Right ventricle myocardium inferior (tissue), 1 donor: ENCODE measurements at places on chromosomes 13 and 19. TPM values are rescaled to one million over a fixed set of nuclear protein-coding genes. Genes with fewer than 3 reads are reported as not detected.

Gene SIGLEC12
- 0.19 TPM for total RNA-seq

DNA sequence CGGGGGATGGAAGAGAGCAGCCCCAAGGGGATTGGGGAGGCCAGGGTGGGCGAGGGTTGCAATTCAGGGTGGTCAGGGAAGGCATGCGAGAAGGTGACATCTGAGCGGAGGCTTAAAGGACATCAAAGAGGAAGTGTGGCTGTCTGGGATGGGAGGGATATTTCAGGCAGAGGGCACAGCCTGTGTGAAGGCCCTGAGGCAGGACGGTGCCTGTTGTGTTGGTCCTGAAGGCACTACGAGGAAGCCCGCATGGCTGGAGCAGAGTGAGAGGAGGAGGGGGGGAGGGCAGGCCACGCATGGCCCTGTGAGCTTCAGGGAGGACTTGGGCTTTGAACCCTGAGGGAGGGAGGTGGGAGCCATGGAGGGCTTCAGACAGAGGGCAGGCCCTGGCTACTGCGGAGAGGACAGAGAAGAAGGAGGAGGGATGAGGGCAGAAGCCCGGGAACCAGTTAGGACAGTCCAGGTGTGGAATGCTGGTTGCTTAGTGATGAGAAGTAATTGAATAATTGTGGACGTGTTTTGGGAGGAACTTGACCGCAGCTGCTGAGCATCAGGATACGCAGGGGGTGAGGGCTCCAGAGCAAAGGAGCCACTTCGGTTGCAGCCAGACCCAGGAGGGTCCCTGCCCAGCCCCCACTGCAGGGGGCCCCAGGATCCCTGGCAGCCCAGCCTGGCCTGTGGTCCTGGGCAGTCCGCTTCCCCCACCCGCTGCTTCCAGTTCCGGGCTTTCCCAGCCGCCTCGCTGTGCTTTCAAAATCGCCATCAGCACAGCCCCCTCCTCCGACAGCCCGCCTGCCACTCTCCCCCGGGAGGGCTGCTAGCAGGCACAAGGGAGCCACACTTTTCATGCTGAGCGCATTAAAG, 6.2 kb downstream of the TLE6 start:
- peak; percentile 82 for DNase-seq

DNA sequence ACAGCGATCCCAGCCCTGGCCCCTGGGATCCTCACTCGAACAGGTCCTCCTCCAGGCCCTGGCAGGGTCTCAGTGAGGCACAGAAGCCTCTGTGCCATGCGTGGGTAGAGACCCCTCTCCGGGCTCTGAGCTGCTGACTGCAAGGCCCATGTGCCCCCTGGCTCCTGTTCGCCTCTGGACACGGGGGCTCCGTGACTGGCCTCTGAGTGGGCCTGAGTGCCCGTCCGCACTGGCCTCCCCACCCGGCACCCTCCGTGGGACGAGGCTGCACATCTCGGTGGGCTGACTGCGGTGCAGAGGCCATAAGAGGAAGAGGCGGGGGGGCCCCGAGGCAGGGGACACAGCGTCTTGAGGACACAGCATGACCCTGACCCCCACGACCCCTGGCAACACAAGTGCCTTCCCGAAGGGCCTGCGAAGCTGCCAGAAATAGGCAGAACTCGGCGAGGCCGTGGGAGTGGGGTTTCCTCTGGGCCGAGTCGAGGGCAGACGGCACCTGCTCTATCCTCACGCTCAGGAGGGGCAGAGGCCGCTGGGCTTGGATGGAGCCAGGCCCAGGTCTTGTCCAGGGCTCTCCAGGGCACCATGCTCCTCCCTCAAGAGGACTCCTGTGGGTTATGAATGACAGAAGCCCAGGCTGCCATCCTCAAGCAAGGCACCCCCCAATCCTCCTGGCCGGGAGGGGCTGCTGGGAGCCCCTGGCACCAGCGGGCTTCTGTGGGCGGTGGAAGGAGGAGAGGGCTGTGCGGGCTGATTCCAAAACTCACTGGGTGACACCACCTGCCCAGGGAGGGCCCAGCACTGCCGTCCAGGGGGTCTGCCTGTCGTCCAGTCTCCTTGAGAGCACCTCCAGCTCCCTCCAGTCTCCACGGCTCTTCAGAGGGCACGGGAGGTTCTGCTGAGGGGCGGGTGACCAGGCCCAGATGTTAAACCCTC, 52.6 kb downstream of the RASA3 start:
- DNase-seq, result peak; percentile 59

DNA sequence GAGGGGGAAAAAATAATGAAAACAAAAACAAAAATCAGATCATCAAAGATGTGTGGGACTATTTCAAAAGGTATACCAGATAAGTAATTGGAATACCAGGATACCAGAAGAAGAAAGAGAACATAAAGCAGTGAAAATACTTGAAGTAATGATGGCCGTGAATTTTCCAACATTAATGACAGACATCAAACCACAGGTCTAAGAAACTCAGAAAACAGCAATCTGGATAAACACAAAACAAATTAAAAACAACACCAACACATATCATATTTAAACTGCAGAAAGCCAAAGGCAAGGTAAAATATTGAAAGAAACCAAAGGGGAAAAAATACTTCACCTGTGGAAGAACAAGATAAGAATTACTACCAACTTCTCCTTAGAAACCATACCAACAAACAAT, 24.2 kb upstream of the UFM1 start:
- no peak for DNase-seq

Gene SIGLEC5
- not detected for total RNA-seq

Gene MYO1F
- total RNA-seq, result 9.3 TPM

Gene PRR36
- not detected for total RNA-seq

- no peak for DNase-seq
Measured at GRCh38 chr13:94674609-94675348, 37.6 kb downstream of the SOX21 start.

GRCh38 chr19:8252922-8253589, 43.9 kb downstream of the CERS4 start:
- DNase-seq, result peak; percentile 90

GRCh38 chr19:42459926-42460325, 17.2 kb upstream of the CXCL17 start:
- DNase-seq, result no peak

Gene SUGP1
- 34.9 TPM for total RNA-seq

DNA sequence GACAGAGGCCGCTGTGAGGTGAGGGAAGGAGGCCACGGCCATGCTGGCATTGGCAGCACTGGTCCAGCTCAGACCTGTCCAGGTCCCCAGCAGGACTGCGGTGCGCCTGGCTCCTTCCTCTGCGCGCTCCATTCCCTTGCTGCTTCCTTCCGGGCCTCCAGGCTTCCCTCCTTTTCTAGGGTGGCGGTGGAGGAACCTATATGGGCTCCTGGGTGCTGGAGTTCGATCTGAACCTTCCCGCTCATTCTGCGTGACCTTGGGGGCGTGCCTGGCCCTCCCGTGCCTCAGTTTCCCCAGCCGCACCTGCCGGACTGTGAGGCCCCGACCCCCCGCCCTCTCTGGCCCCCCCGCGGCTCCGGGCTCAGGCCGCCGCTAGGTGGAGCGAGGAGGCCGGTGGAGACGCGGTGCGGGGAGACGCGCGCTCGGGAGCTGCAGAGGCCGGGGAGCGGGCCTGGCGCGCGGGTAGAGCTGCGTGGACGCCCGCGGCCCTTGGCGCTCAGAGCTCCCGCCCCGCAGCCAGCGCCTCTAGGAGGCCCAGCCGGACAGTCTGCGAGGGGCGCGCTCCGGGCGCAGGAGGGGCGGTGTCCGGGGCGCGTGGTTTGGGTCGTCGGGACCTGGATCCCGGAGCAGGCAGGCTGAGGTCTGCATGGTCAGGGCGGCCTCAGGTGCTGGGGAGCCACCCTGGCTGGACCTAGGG, 29.9 kb downstream of the EFNA2 start:
- peak; percentile 79 for DNase-seq

GRCh38 chr19:14577264-14577663, 5.4 kb upstream of the NDUFB7 start:
- no peak for DNase-seq

- DNase-seq, result no peak
Measured at GRCh38 chr13:105778196-105778595, 757.3 kb downstream of the EFNB2 start.

Gene SIGLEC8
- total RNA-seq, result 0.08 TPM

GRCh38 chr13:111534751-111535522, 214.5 kb downstream of the TEX29 start:
- DNase-seq, result no peak

DNA sequence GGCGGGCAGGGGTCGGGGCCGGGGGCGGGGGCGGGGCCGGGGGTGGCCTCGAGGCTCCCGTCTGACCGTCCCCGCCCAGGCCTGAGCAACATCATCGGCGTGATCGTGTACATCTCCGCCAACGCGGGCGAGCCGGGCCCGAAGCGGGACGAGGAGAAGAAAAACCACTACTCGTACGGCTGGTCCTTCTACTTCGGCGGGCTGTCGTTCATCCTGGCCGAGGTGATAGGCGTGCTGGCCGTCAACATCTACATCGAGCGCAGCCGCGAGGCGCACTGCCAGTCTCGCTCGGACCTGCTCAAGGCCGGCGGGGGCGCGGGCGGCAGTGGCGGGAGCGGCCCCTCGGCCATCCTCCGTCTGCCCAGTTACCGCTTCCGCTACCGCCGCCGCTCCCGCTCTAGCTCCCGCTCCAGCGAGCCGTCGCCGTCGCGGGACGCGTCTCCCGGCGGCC, 9.4 kb upstream of the CACNG6 start:
- no peak for DNase-seq

GRCh38 chr13:41512441-41512840, 55.1 kb downstream of the RGCC start:
- no peak for DNase-seq

DNA sequence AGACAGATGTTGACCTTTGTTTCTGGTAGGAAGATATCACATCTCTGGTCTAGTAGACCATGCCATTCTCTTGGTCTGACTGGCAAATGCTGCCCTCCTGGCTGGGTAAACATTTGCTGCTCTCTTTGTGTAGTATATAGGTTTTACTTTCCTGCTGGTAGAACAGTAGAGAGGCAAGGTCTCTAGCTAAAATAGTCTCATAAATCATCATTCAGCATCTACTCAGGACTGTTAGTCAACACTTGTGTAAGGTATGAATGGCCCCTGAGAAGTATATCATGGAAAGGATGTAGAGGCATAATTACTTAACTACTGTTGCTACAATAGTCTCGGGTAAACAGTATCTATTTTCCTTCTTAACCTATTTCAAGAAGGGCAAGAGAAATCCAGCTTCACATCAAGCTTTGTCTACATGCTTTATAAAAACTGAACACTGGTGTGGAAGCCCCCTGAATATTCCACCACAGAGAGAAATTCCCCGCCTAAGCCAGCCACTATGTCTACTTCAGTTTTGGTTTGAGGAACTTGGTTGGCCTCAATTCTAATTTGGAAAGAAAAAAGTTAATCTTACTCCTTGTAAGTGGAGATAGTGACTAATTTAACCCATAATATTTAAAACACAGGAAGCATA, 18.4 kb upstream of the MYCBP2 start:
- no peak for DNase-seq

- no peak for DNase-seq
Measured at GRCh38 chr13:25253702-25254101, 33.6 kb downstream of the MTMR6 start.

DNA sequence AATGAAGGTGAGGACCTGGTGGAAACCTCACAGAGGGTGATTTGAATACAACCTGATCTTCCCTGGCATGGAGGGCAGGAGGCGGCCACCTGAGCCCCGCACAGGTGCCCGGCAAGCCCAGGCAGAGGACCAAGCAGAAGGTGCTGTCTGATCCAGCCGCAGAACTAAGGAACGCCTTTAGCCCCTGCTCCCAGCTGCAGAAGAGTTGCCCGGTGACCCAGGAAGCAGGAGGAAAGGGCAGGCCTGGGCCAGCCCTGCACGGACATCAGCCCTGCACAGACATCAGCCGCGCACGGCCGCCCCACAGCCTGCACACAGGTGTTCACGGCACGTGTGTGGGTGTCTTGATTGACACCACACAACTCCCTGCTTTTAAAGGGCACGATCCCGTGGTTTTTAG, 43.1 kb downstream of the RASA3 start:
- peak; percentile 28 for DNase-seq

- no peak for DNase-seq
Measured at GRCh38 chr19:7312816-7313215, 18.6 kb upstream of the INSR start.

Gene ZNF880
- 18.2 TPM for total RNA-seq

DNA sequence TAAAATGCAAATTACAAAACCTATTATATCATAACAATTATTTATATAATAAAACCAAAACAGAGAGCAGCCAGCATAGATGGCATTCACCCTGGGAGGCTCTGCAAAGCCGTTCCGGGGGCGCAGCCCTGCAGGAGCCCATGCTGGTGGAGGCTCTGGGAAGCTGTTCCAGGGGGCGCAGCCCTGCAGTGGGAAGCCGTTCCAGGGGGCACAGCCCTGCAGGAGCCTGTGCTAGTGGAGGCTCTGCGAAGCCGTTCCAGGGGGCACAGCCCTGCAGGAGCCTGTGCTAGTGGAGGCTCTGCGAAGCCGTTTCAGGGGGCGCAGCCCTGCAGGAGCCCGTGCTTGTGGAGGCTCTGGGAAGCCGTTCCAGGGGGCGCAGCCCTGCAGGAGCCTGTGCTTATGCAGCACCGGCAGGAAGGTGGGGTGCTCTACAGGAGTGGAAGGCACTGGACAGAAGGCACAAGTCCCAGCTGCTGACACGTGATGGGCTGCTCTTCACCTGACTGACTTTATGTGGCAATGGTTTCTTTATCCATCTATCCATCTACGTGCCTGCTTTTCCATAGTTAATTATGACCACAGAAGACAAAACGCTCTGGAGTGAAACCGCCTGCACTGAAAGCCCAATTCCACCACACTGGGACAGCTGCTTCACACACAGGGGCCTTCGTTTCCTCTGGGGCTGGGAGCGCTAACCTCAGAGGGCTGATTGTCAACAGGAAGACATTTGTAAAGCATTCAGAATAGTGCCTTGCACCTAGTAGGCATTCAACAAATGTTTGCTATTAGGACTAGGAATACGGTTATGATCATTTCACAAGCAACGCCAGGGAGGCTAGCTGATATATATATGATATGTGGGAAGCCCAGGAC, 23.7 kb downstream of the PCID2 start:
- peak; percentile 21 for DNase-seq

Gene FUT1
- 2.1 TPM for total RNA-seq

DNA sequence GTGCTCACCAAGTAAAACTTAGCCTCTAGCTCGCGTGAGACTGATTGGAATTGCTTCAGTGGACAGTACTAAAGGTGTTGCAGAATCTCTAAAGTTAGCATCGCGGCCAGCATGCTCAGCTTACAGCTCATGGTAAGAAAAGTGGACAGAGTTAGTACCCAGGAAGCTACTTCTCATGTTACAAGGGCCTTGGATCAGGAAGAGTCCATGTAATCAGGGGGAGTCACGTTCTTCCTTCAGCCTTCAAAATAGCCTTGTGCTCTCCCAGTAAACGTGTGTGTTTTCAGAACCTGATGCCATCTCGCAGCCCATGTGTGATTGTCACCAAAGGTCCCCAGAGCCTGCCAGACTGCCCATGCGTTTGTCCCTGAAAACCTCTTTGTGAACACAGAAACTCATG, 195.8 kb upstream of the RNF113B start:
- DNase-seq, result no peak

GRCh38 chr13:21458451-21458812, 671 bp downstream of the ZDHHC20 start:
- no peak for DNase-seq

- no peak for DNase-seq
Measured at GRCh38 chr19:13195678-13196077, 45.5 kb downstream of the IER2 start.
